ENCODE measurements at places on chromosomes 12 and 14.

DNA sequence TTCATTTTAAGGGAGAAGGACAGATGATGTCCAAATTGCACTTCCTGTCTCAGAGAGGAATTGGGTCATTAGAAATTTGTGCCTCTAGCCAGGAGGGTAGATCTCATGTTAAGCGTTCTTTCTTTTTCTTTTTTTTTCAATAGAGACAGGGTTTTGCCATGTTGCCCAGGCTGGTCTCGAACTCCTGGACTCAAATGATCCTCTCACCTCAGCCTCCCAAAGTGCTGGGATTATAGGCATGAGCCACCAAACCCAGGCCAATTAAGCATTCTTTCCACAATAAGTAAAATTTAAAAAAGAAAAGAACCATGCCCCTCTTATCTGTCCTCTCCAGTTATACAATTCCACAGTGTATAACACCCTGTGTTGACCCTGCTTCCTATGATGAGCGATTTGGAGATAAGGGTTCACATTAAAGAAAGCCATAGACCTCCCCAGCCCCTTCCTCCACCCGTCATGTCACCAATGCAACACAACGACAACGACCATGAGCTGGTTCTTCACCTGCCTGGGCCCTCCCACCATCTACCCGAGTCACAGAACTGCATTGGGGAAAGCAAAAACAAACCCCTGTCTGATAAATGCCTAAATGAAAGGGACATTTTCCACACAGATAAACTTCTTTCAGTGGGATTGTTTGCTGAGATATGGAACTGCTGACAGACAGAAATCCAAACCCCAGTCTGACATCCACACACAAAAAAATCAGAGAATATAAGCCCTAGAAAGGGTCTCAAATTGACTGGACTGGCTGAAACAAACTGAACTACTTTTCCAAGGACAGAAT lies 37.3 kb downstream of the SSH1 start:
- no peak for DNase-seq

DNA sequence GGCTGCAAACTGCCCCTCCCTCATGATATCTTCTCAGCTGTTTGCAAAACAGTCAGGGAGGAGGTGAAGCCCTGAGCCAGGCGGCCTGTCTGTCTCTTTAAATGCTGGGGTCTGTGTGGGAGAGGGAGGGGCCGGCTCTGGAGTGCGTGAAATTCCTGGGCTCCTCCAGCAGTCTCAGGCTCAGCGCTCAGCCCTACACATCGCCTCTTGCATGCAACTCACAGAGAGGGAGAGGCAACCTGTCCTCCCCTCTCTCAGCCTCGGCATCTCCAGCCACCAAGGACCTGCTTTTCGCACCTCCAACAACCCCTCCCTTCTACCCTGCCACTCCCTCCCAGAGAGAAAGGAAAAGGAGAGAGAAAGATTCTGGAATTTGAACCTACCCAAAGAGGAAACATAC lies at the start of gene NRXN3:
NRXN3 (plus strand) TSS at position 171 of the 400 bp plus-strand sequence. CDS start 72,721 bp downstream, outside the sequence.
- no peak for DNase-seq

DNA sequence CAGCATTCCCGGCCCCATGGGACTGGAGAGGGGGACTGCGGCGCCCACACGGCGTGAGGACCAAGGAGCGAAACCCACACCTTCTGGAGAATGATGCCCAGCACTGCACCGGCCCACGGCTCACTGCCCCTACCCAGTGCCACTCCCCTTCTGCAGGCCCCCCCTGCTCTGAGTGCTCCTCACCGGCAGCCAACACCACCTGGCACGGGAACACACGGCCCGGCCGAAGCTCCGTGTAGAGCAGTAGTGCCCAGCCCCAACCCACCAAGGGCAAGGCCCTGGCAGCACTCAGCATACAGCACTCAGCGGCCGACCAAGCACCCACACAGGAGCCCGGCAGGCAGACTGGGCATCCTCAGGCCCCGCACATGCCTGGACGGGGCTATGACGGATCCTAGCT lies 13.4 kb downstream of the BTBD6 start:
- DNase-seq = no peak

DNA sequence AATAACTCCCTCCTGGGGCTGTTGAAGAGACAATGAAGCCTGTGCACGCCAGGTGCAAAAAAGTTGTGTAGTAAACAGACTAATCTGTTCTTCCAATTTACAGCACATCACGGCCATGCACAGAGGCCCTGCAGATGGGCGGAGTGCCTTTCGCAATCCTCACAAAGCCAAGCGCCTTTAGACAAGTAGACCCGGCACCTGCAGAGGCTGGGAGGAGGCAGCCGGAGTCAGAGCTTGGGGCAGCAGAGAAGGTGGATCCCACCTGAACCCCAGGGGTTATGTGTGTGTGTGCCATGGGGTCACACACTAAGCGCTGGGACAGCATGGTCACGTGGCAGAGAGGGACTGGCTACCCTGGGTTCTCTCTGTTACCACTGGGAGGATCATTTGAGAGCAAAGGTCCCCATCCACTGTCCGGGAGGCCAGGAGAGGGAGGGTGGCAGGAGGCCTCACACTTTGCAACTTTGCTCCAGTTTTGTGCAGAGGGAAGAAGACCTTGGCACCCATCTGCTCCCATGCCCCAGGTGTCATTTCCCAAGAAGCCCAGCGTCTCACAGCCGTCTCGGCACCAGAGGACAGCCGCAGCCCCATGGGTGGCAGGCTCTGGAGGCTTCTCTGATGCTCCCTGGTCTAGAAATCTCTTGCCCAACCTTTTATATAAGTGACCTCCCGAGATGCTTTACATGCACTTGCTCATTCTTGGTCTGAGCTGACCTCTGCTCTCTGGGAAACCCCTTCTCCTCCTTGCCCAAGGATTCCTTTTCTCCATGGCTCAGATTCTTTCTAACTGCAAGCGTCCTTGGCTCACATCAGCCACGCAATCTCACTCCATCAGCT lies 80.0 kb upstream of the DICER1 start:
- DNase-seq = no peak

DNA sequence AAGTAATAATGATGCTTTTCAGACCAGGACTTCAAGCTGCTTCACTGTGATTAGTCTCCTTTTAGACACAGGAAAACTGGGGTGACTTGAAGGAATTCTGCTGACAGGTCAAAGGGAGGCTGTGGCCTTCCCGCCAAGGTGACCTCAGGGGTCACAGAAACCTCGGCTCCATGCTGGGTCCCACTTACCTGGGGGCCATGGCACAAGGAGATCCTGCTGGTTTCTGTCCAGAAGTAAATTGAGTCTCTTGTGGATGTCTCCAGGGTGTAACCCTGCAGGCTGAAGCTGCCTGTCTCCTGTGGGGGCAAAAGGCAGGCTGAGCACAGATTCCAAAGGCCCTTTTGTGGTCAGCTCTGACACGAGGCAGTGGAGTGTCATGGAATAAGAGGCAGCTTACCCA lies 138.7 kb upstream of the MED13L start:
- no peak for DNase-seq

DNA sequence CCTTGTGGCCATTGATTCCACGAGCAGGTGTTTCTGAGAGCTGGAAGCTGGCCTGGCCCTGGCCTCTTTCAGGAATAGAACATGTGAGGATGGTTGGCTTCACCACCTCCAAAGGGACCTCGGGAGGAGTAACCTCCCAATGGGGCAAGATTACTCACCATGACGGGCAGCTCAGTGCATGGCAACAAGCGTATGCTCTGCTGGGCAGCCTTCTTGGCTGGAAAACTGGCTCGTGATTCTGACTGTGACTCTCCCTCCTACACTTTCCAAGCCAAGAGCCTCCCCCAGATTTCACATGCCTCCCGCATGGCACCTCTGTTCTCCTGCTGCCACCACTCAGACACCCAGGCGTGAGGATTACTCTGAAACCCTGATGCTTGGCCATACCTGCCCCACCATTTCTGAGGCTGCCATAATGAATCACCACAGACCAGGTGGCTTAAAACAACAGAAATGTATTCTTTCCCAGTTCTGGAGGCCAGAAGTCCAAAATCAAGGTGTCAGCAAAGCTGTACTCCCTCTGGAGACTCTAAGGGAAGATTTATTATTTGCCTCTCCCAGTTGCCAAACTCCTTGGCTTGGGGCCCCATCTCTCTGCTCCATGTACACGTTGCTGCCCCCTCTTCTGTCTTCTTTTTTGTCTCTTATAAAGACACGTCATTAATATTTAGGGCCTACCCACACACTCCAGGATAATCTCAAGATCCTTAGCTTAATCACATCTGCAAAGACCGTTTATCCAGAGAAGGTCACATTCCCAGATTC lies 215.9 kb downstream of the CHST11 start:
- DNase-seq = no peak

DNA sequence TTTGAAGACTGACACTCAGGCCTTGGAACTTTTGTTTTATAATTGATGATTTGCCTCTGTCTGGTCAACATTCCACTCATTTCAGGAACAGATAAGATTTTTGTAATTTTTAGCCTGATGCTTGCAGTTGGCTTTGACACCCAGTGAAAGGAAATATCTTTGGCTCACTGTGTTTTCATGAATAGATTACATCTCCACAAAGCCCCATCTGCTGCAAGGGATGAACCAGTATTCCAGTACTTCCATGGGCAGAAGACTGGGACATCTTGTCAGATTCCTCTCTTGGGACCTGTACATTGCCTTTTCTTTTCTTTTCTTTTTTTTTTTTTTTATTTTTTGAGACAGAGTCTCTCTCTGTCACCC lies 28.4 kb downstream of the GSG1 start:
- DNase-seq = no peak

GRCh38 chr12:12376646-12377448 lies 20.0 kb downstream of the BORCS5 start:
- no peak for DNase-seq

DNA sequence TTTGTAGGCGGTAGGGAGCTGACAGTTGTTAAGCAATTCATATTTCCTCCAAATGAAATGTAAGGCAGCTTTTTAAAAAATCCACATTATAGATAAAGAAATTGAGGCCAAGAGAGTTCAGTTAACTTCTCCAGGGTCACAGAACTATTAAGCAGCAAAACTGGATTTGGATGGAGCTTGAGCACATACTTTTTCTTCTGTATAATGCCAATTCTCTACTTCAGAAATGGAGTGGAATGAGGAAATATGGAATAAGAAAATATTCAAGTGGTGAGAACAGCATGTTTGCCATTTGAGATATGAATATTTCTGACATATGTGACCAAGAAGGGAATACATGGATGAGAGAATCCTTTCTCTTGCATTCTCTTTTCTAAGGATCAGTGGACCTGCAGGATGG lies 233.1 kb downstream of the FOXG1 start:
- DNase-seq = no peak

GRCh38 chr12:53530061-53530460 lies 22.8 kb upstream of the NPFF start:
- DNase-seq = no peak

GRCh38 chr14:61560323-61560722 lies 135.0 kb upstream of the HIF1A start:
- DNase-seq = no peak

DNA sequence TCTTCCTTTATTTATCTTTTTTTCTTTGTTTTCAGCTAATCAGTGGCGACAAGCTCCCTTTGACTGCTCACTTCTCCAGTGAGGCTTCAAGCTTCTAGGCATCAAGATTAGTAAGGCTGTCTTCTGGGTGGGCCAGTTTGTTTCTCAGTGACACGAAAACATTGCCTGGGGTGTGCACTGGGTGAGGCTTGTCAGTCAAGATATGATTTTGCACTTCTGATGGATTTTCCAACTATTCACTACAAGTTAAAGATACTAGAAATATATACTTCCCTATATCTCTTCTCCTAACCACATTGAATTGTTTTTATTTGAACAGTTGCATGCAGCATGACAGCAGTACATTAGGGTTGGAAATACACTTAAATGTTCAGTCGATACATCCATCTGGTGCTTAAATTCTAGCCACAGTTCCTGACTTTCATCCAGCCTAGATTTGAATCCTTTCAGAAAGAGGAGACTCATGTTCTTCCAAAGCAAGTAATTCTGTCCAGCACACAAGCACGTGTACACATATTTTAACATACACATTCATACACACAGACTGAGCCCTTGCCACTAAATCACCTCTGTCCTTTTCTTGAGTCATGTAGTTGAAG lies 275.6 kb upstream of the NOVA1 start:
- no peak for DNase-seq

- no peak for DNase-seq
Observed at GRCh38 chr12:124688356-124688992, 121.1 kb upstream of the NCOR2 start.

DNA sequence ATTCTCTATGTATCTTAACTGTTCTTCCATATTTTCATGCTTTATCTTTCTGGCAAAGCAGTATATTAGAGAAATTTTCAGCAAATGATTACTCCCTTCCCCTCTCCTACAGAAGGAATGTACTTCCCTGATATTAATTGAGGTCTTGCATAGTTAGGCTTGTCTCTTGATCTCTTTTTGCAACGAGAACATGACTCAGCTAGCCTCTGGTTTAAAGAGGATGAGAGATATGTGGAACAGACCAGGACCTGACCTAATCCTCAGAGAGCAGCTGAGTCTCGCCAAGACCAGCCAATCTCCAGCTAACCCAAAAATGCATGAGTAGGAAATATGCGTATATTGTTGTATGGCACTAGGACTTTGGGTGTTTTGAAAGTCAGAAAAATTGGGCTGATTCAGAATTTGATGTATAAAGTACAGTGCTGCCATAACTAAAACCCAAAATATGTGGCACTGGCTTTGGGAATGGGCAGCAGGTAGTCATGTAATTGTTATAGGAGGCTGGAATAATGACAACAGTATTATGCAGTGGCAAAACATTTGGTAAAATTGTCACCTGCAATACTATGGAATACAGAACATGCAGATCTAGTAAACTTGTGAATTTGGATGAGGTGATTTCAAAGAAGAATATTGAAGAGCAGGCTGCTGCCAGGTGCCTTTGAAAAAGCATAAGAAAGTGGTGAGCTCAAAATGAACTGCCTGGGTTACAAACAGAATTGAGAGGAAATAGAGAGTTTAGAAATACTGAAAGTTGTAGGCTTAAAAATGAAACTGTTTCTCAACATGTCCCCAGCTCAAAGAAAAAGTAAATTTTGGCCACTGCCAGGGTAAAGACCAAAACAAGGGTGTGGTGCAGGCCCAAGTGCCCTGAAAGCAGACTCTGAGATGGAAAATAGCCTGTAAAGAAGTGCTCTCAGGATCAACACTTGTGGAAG lies 9.3 kb upstream of the USP15 start:
- no peak for DNase-seq

GRCh38 chr14:36022765-36023410 lies 153.6 kb downstream of the PTCSC3 start:
- no peak for DNase-seq

DNA sequence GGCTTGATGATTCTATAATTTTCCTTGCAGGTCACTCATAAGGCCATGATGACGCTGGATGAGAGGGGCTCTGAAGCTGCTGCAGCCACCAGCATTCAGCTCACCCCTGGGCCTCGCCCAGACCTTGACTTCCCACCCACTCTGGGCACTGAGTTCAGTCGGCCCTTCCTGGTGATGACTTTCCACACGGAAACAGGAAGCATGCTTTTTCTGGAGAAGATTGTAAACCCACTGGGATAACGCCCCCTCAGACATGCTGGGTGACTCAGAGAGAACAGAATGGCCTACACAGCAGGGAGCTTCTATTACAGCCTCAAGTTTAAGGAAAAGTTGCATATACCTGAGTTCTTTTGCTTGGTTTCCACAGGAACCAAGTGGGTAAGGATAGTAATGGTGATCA lies 34.3 kb downstream of the SERPINA3 start:
- no peak for DNase-seq

Measured in activated T-cell treated with anti-CD3 and anti-CD28 coated beads for 48 hours (primary cell).